ENCODE measurements at places on chromosomes 6 and 20. TPM values are rescaled to one million over a fixed set of nuclear protein-coding genes. Genes with fewer than 3 reads are reported as not detected.

Gene ERVFRD-1
- total RNA-seq: not detected

Gene PABPC1L
- total RNA-seq: 5.5 TPM

Gene FAM83D
- 2.3 TPM for total RNA-seq

Gene RUNX2
- total RNA-seq: 1.8 TPM

Gene TINAG
- total RNA-seq: not detected

Gene ADRM1
- 83.8 TPM for total RNA-seq

Gene PHACTR1
- total RNA-seq: 0.09 TPM
